ENCODE measurements at places on chromosomes 3 and 15.

DNA sequence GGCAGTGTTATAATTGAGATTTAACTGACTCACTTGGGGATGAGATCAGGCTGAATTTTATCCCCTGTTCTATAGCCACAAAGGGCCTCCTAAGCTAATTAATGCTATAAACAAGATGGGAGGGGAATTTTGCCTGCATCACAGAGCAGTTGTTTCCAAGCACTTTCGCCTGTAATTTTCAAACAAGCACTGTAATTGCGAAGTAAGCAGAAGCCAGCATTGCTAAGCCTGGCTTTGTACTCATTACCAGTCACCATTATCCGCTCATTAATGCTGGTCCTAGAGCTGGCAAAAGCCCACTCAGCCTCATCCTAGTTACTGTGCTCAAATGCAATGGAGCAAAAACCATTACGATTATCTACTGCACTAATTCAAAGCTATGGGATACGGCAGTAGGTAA lies 356.6 kb upstream of the UBE2E2 start:
- DNase-seq = no peak

DNA sequence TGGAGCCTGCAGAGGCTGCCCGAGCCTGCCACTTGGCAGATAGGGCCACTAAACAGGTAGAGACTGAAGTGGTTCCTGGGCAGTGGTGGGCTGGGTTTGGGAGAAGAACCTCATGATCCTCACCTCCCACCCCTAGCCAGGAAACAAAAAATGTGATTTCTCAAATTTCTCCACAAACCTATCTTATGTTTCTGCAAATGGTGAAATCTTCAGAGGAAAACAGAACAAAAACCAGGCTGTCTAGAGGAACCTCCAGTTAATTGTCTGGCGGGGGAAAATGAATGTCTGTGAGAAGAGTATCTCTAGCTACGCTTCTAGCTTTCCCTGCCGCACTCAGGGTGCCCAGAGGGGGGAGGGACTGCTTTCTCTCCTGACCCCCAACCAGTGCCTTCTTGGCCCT lies 55.9 kb downstream of the TRA2B start:
- DNase-seq = no peak

- no peak for DNase-seq
Measured at GRCh38 chr3:12750223-12750622, 8.8 kb downstream of the TMEM40 start.

- DNase-seq = no peak
Measured at GRCh38 chr3:156553705-156554356, 1.1 kb downstream of the SSR3 start.

- no peak for DNase-seq
Measured at GRCh38 chr3:55885721-55886120, 398.6 kb upstream of the WNT5A start.

GRCh38 chr3:39232859-39233258 lies 40.5 kb upstream of the XIRP1 start:
- no peak for DNase-seq

DNA sequence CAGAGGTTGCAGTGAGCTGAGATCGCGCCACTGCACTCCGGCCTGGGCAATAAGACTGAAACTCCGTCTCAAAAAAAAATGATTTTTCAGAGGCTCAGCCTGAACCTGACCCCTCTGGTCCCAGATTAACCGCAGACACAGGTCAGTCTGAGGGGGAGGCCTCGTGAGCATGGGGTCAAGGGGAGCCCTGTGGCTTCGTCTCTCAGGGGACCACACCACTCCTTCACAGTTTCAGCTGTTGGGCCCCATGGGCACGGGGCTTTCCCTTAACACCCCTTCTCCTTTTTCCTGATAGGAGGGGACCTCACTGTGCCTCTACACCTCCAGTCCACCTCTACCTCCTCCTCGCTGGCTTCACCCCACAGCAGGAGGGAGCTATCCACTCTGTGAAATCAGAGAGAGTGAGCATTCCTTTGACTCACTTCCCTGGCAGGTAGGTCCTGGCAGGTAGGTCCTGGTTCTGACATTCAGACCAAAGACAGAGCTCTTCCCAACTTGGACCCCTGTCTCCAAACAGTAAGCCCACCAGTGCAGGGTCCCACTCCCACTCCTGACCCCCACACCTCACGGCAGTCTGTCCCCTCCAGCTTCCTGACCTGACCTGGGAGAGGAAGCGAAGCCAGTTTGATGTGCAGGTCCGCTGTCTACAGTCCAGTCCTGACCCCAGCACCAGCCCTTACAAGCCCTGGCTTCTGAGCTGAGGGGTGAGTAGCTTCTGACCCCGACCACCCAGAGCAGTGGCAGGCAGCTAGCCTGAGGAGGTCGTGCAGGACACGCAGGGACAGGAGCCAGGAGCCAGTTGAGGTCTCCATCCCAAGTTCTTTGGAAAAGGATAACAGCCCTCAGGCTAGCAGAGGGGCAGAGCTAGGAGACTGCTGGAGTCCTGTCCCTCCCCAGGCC lies 9.0 kb downstream of the RRP9 start:
- no peak for DNase-seq

Data from iPS DF 19.7 (cell line).